ENCODE measurements at places on chromosomes 4 and X.

- H3K36me3 ChIP-seq, result no peaks in the 10 kb centered on the region
- H3K27me3 ChIP-seq, result no peaks in the 10 kb centered on the region
- H3K4me3 ChIP-seq, result no peak overlapping the region
- DNase-seq, result no peak
These were observed 9.1 kb downstream of the ELF2 start for GRCh38 chr4:139167774-139168444.

DNA sequence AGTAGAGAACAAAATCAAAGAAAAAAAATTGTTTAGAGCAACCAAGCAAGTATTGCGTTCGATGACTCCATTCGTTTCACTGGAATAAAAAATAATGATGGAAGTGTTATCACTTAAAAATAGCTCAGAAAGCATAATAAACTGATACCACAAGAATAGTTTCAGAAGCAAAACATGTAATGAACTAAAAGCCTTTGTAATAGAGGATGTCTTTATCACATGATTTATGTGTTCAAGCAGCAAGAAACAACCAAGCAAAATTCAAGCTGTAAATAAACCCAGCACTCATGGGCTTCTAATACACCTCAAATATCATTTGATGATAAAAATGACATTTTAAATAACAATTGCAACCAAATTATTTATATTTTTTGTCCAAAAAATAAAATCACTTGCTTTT, 192.2 kb downstream of the NDST4 start:
- H3K27me3 ChIP-seq, result no peaks in the 10 kb centered on the region
- no peak overlapping the region for H3K27ac ChIP-seq
- no peaks in the 10 kb centered on the region for H3K36me3 ChIP-seq
- no peak overlapping the region for H3K4me3 ChIP-seq

- no peaks in the 10 kb centered on the region for H3K27me3 ChIP-seq
- H3K4me1 ChIP-seq, result peaks cover 2% of the 10 kb centered on the region
- no peak overlapping the region for H3K27ac ChIP-seq
- no peaks in the 10 kb centered on the region for H3K36me3 ChIP-seq
- no peak for DNase-seq
These were observed 73.2 kb downstream of the ZNF827 start for GRCh38 chr4:145865274-145865941.

DNA sequence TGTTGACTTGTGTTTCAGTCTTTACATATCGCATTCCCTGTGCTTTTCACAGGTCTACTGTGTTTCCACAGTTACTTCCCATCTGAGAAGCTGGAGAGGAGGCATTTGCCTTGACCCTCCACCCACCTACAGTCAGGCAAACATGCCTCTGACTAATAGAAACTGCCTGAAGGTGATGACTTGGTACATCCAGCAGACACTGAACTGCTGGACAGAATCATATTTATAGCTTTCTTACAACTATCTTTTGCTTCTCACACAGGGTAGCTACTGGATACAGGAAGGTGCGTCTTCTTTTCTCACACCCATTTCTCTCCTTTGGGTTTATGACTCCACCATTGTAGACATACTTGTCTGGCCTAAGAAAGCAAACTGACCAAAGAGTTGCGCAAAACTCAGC, 58.0 kb downstream of the VGLL1 start:
- no peaks in the 10 kb centered on the region for H3K27me3 ChIP-seq
- H3K36me3 ChIP-seq, result no peaks in the 10 kb centered on the region
- no peak overlapping the region for H3K4me3 ChIP-seq
- H3K27ac ChIP-seq, result no peak overlapping the region
- H3K4me1 ChIP-seq, result no peaks in the 10 kb centered on the region

DNA sequence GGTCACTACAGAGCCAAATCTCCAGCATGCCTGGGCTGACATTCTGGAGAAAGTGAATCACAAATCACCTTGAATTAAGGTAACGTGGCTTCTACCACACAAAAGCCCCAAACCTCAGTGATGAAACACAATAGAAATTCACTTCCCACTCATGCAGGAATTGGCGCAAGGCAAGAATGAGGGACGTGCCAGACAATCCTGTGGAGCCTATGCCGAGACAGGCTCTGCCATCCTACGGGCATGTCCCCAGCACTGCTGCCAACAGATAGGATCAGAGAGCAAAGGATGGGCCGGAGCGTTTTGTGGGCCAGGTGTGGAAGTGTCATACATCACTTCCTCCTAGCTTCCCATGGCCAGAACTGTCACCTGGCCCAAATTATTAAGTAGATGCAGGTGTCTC, 118.0 kb downstream of the IRF2 start:
- H3K36me3 ChIP-seq, result no peaks in the 10 kb centered on the region
- no peak overlapping the region for H3K27ac ChIP-seq
- peaks cover 6% of the 10 kb centered on the region for H3K4me1 ChIP-seq
- H3K27me3 ChIP-seq, result no peaks in the 10 kb centered on the region

GRCh38 chr4:23811161-23811560, 78.7 kb downstream of the PPARGC1A start:
- H3K27ac ChIP-seq, result no peak overlapping the region
- no peaks in the 10 kb centered on the region for H3K27me3 ChIP-seq
- DNase-seq, result no peak
- H3K36me3 ChIP-seq, result no peaks in the 10 kb centered on the region

DNA sequence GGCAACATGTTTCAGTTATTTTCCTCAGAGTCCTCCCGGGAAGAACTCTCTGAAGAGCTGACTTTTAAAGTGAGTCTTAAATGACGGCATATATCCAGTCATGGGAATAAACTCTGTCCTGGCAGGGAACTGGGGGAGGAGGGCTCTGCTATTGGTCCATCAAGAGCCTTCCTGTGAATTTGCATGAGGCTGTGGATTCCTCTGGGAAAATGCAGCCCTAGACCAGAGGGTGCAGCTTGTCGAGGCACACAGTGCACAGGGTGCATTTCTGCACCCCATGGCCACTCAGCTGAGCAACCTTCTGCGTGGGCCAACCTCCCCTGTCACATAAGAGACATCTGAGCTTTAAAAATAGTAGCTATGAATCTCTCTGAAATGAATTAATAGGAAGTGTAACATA, 360.0 kb downstream of the GALNTL6 start:
- H3K4me3 ChIP-seq, result no peak overlapping the region
- H3K36me3 ChIP-seq, result no peaks in the 10 kb centered on the region
- no peak for DNase-seq
- no peaks in the 10 kb centered on the region for H3K27me3 ChIP-seq
- no peak overlapping the region for H3K27ac ChIP-seq

- H3K4me1 ChIP-seq, result no peaks in the 10 kb centered on the region
- H3K27me3 ChIP-seq, result no peaks in the 10 kb centered on the region
- no peak for DNase-seq
- H3K36me3 ChIP-seq, result no peaks in the 10 kb centered on the region
- no peak overlapping the region for H3K27ac ChIP-seq
These were observed 53.9 kb upstream of the PPP2R3B start for GRCh38 chrX:440636-441035.
